Cardiac fibroblast (primary cell): ENCODE measurements at places on chromosomes 5 and 9.
A peak's percentile ranks its signal among the peaks of the same experiment; 100 is the strongest.

DNA sequence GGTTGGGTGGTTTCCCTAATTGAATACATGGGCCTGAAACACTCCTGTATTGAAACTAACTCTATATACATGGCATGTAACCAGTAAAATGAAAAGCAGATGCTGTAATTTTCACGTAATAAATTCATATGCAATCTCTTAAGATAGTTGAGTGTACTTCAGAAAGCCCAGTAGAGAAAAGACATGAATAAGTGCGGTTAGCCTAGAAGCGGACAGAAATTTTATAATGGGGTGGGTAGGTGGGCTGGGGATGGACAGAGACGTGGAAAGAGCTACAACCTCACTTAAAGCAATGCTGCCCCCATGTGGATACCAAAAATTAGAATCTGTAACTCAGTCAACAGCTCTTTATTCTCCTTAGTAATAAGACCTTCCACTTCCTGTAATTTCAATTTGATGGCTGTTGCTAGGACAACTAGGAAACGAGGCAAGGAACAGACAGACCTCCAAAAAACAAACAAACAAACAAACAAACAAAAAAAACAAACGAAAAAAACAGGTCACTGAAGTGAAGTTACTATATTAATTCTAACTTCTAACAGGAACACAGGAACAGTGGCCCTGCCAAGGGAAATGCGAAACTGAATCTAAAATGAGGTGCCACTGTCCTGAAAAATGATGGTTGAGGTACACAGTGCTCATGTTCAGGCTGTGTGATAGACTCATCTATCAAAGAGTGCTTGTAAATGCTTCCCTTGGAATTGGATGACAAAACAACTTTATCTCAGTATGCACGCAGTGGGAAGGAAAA is 103.4 kb upstream of the GNA14 start:
- peak; percentile 86 for DNase-seq

- DNase-seq: no peak
Observed at GRCh38 chr5:169150108-169150507, 150.8 kb downstream of the SLIT3 start.

GRCh38 chr5:178670351-178670885 is 43.6 kb upstream of the CLK4 start:
- DNase-seq: no peak

DNA sequence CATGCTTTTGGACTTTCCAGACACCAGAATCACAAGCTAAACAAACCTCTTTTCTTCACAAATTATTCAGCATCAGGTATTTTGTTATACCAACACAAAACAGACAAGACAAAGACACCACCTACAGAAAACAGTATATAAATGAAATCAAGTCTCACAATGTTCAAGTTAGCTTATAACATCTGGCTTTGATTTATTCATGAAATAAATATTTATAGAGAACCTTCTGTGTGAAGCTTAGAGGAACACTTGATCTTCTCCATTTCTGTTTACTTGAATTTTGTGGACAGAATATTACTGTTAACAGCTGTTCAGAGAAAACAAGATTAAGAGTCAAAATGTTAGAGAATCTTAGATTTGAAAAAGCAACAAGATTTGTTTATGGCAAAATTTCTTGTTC is 137.4 kb upstream of the PRR16 start:
- DNase-seq: no peak

GRCh38 chr5:150579462-150580400 is 60.7 kb upstream of the SYNPO start:
- no peak for DNase-seq

DNA sequence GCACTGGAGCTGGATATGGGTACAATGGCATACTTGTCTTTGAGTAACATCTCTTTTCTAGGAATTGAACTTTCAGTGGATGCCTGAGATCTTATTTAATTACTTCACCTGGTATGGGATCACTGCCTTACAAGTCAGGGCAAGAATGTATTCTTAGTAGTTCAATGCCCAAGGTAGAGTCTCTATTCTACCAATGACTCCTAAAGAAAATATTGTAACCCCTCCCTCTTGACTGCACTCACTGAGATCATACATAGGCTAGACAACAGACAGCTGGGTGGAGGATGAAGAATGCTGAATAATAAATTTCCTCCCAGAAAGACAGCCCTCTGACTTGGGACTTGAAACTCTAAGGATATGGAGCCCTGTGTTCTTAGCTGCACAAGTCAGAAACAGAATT is 1216.3 kb upstream of the ACO1 start:
- no peak for DNase-seq

- DNase-seq: no peak
Observed at GRCh38 chr9:135815830-135816650, 91.3 kb downstream of the CAMSAP1 start.

GRCh38 chr5:178215280-178216002 is 11.1 kb downstream of the HNRNPAB start:
- no peak for DNase-seq

DNA sequence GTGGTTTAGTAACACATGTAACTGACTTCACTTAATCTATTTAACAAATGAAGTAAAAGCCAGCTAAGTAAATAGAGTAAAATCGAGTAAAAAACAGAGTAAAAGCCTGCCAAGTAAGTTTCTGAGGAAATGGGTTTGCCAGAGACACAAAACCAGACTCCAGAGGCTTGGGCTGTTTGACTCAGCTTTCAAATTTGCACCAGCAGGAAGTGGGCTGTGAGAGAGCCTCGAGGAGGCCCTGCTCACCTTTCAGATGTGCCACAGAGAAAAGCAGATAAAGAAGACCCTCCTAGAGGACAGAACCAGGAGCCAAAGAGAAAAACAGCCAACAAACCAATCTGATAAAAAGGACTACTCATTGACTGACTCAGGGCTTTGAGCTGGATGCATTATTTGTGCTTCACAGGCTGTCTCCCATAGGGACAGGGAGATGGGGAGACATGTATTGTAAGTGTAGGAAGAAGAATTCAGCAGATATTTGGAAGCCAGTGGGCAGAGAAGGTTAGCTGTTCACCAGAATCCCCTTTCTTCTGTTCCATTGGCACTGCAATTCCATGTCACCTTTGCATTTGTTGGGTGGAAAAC is 14.4 kb upstream of the AMACR start:
- DNase-seq: peak; percentile 65

- peak; percentile 100 for DNase-seq
Observed at GRCh38 chr9:121725008-121725775, 73.8 kb downstream of the DAB2IP start.

DNA sequence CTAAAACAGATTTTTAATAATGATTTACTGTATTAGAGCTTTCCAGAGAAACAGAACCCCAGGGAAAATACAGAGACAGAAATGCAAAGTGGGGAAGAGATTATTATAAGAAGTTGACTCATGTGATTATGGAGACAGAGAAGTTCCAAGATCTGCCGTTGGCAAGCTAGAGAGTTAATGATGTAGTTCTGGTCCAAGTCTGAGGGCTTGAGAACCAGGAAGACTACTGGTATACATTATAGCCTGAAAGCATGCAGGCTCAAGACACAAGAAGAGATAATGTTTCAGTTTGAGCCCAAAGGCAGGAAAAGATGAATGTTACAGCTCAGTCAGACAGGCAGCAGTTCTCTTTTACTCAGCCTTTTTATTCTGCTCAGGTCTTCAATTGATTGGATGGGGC is 98.8 kb upstream of the NFIL3 start:
- DNase-seq: no peak

GRCh38 chr9:126809068-126809467 is 4.2 kb downstream of the ZBTB43 start:
- peak; percentile 51 for DNase-seq

DNA sequence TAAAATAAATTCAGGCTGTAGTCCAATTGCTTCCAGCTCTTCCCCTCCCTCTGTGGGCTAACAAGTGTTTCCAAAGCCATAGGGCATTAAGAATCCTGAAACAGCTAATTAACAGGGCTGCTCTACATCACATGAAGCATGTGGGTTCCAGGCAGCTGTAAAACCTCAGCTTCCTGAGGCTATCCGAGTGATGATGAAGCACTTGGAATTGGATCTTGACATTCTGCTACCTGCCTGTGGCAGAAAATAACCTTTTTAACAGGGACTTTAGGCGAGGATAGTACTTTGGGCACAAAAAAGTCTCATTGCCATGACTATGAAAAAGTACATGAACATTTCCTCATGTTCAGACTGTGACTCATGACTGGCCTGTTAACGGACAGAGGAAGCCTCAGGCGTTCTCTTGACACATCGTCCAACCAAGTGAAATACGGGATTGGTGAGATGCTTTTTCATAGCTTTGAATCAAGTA is 107.2 kb downstream of the PDE4D start:
- DNase-seq: peak; percentile 68

GRCh38 chr5:94577466-94578245 is 40.7 kb downstream of the KIAA0825 start:
- DNase-seq: no peak

DNA sequence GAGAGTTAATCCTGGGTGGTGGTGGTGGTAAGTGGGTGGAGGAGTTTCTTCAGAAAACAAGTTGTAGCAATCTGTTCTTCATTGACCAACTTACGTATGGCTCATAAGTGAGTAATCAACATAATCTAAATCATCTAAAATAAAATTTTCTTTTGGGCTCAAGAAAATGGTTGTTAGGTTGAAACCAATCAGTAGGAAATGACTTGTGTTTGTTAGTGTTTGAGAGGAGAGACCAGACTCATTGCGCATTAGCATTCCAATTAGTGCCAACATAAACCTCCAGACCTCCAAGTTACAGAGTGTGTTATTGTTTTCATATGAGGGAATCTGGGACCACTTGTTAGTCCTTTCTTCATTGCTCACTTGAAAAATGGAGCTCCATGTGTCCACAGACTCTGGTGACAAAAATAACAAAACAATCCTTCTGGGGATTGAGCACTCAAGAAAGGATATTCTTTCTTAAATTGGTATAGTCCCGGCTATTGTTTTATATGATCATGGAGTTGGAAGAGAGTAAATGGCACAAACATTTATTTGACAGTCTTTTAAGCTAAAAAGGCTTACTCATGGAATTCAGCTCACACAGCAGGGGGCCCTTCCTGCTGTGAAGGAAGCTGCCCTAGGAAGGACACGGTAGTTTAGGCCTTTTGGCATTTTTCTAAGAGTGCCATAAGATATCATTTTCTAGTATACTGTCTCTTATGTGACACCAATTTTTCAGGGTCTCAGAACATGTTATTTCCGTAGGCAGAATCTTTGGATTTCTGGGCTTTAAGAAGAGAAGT is 441.1 kb downstream of the EBF1 start:
- DNase-seq: peak; percentile 43

GRCh38 chr9:70802206-70802605 is 319.2 kb downstream of the TRPM3 start:
- peak; percentile 72 for DNase-seq

DNA sequence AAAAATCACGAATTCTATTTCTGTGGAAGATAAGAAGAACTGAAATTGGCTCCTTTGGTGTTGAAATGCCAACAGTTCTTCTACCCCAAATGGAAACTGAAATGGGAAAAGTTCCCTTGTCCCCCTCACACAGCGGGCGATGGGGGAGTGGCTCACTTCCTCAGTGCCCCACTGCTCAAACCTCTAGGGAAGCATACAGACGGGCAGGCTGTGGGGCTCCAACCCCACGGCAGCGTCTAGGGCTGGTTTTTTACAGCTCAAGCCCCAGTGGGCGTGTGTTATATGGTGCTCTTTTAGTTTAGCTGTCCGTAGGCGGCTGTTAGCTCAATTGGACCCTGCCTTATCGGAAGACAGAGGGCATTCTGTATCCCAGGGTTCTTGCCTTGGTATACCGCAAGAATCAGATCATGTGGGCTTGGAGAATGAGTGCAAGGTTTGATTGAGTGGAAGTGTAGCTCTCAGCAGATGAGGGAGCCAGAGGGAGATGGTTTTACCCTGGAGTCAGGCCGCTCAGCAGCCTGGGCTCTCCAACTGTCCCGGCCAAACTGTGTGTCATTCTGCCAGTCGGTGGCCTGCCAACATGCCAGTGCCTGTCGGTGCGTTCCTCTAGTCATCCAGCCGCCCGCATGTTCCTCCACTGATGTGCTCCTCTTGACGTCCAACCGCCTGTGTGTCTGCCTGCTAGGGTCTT is 166.3 kb upstream of the ZNF608 start:
- DNase-seq: no peak

GRCh38 chr5:136308212-136308795 is 57.0 kb downstream of the TRPC7 start:
- DNase-seq: no peak

DNA sequence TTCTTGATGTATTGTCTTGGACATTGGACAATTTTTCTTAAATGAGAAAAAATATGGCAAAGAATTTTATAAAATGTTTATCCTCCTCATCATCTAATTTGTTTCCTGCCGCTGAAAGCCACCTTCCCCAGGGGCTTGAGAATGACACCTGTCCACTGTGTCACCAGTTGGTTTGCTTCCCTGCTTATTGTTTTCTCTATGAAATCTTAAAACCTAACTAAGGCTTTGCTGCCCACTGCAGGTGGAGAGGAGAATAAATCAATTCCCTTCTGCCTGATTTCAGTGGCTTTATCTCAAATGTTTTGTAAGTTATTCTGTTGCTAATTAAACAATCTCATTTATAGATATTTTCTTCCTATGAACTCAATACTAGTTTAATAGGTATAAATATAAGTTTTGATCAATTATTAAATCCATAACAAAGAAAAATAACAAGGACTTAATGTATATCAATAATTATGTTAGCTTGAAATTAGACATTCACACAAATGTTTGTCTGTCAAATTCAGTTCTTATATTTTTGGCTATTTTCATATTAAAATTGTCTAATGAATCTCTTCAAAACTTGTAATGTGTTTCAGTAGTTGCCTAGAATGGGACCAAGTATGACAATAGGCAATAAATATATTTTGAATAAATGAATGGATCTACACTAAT is 822.5 kb downstream of the PTPRD start:
- peak; percentile 18 for DNase-seq

DNA sequence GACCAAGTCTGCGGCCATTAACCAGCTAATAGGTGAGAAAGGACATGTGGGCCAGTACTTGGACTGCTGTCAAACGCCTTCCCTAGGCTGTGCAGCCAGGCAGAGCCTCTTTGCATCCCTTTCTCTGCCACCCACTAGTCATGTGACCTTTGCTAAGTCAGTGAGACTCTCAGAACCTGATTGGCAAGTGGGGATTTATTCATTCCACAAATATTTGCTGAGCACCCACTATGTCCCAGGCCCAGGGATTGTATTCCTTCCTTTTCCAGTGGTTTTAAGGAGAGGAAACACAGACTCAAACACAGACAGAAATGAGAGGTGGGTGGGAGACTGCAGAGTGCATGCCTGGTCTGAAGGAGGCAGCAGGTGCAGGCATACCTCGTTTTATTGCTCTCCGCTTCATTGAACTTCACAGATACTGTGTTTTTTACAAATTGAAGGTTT is 71.6 kb upstream of the GALNT10 start:
- DNase-seq: no peak

GRCh38 chr9:136196404-136197083 is 8.4 kb downstream of the LHX3 start:
- DNase-seq: no peak

- peak; percentile 33 for DNase-seq
Observed at GRCh38 chr5:159735749-159736660, 180.3 kb upstream of the ADRA1B start.
